ENCODE measurements at places on chromosomes 13 and 19. TPM values are rescaled to one million over a fixed set of nuclear protein-coding genes. Genes with fewer than 3 reads are reported as not detected.

GRCh38 chr19:45385392-45386221, 15.2 kb upstream of the ERCC2 start:
- peak; percentile 41 for ATAC-seq

- no peak for ATAC-seq
These were observed 1.5 kb downstream of the WASF3 start for GRCh38 chr13:26558987-26559386.

DNA sequence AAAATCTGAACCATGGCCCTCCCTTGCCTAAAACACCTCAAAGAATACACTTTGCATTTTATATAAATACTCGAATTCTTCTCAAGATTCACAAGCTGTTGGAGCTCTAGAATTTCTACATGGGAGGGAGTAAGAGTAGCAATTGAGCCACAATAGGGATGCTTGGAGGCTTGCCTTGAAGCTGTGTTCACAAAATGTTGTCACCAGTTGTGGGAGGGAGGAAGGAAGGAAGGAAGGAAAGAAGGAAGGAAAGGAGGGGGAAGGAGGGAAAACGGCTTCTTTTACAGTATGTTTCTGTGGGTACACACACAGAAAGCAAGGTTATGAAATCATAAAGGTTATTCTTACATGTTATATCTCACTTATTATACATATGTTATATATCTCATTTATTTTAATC, 128.6 kb upstream of the PEG3 start:
- ATAC-seq: no peak

- peak; percentile 17 for ATAC-seq
These were observed 985 bp upstream of the KCNK6 start for GRCh38 chr19:38318660-38319059.

Gene SBK2
- not detected for total RNA-seq

GRCh38 chr19:19109601-19110000, 28.7 kb downstream of the TMEM161A start:
- ATAC-seq: no peak

Gene PSG7
- total RNA-seq: not detected

Gene CYP2A6
- 0.24 TPM for total RNA-seq

DNA sequence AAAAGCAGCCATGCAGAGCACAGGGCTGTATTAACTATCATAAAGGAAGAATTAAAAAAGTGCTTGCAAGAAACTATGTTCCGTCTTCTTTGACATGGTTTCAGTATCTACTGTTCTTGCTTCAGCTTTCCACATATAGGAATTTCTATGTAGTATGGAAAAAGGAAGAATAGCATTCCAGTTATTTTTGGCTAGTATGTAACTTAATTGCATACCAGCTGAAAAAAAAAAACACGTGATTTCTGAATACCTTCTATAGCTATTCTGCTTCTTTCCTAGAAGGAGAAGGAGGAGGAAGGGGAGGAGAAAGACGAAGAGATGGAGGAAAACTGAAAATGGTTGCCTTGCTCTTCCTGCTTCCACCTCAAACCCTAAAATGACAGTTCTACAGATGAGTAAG, 619.0 kb downstream of the KCTD12 start:
- ATAC-seq: no peak

DNA sequence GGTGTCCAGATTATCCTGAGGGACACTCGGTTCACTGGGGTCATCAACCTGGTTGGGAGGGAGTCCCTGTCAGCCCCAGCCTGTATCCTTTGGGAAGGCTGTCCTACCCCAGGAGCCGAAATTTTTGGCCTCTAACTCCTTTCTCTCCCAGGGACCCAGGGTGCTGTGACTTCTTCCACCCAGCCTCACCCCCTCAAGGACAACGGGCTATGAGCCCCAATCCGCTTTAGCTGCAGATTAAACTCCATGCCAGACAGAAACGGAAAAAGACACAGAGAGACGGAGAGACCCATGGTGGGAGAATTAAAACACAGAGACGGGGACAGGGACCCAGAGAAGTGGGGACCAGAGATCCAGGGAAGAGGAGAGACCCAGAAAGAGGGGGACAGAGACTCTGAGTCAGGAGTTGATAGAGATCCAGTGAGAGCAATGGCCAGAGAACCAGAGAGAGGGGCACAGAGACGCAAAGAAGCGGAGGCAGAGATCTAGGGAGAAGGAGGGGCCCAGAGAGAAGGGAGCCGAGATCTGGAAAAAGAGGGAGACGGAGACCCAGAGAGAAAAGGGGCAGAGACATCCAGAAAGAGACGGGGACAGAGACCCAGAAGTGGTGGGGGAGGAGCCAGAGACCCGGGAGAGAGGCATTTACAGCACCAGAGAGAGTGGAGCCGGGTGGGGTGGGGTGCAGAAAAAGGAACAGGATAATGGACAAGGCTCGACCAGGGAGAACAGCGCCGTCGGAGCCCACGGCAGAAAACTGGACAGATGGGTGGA, 703 bp downstream of the SLC17A7 start:
- ATAC-seq: no peak

DNA sequence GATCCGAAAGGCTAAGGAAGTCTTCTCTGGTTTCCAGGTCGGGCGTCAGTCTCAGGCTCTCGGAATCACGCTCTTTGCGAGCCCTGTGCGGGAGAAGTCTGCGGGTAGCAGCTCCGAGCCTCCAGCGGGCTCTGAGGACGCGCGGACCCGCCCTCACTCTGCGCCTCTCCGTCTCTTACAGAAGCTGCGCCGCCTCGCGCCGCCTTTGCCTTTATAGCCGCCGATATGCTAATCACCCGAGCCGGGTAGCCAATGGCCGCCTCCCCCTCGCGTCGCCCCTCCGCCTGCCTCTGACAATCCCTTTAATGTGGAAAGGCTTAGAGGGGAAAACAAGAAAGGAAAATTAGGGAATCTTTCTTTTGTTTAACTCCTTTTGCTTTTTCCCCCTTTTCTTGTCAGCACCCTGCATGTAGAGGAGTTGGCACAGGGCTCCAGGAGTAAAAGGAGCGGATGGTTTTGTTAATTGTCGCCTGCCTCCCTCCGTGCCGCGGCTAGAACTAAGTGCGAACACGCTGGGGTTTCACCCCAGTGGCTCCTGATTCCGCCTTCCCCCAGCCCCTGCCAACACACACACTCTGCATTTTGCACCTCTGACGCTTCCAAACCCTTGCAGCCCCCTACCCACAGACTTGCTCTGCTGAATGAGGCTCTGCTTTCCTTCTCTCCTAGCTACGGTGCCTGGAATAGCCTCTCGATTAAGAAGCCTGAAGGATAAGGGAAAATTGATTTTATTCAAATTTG, at the start of gene PCDH8:
PCDH8 (minus strand) TSS at position 186 of the 741 bp plus-strand sequence. CDS start 204 bp downstream, outside the sequence.
- no peak for ATAC-seq

- no peak for ATAC-seq
These were observed 19.6 kb downstream of the USP12 start for GRCh38 chr13:27151798-27152599.

Gene UGGT2
- 13.3 TPM for total RNA-seq

- ATAC-seq: no peak
These were observed 180.0 kb downstream of the LHFPL6 start for GRCh38 chr13:39422845-39423565.

Gene FKRP
- 7.8 TPM for total RNA-seq

DNA sequence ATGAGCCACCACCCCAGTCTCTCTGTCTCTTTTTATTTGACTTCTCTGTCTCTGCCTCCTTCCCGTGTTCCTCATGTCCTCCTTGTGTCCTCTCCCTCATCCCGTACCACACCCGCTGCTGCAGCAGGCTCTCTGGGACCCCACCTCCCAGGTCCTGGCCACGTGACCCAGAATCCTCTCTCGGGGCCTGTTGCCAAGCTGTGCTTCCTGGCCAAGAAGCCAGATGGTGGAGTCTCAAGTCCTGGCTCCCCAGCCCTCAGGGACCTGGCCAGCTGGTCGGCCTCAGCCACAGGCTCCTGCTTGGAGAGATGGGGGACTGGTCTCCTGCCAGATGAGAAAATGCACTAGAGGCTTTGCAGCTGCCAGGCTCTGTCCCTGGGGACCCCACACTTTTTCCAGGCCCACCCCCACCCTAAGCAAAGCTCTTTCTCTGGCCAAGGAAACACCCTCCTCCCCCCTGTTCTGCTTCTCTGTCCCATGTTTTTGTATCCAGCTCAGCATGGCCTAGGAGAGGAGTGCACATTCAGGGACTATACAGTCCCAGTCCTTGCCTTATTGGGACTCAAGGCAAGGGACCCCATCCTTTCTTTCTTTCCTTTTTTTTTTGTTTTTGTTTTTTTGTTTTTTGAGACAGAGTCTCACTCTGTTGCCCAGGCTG, 34.3 kb upstream of the SHKBP1 start:
- ATAC-seq: no peak
